ENCODE measurements at places on chromosomes 5 and 9. TPM values are rescaled to one million over a fixed set of nuclear protein-coding genes. Genes with fewer than 3 reads are reported as not detected.

Gene ENC1
- total RNA-seq, result 96.8 TPM

Gene NR5A1
- 0.26 TPM for total RNA-seq

Gene TNC
- total RNA-seq, result 16.1 TPM

Gene RLN2
- total RNA-seq, result 1.5 TPM

Gene SH3RF2
- total RNA-seq, result 20.8 TPM

Gene UBTD2
- 32.8 TPM for total RNA-seq

GRCh38 chr5:175418251-175418650 is 25.7 kb downstream of the DRD1 start:
- no peak for DNase-seq

DNA sequence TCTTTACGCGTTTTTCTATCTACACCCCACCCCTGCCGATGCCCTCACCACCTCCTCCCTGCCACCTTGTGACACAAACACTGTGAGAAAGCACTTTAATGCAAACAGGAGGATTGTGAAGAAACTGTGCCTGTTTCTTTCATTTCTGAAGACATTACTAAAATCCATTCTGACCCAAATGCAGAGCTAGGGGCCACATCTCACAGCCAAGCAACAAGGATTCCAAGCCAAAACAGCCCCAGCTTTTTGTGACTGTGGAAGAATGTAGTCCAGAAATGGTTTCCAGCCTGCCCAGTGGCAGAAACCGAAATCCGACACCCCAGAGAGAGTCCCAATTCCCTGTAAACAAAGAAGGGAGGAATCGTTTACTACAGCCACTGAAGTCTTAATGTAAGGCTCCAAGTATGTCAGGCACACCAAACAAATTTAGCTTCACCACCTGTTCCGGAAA is 190.9 kb downstream of the TTC39B start:
- DNase-seq, result no peak

DNA sequence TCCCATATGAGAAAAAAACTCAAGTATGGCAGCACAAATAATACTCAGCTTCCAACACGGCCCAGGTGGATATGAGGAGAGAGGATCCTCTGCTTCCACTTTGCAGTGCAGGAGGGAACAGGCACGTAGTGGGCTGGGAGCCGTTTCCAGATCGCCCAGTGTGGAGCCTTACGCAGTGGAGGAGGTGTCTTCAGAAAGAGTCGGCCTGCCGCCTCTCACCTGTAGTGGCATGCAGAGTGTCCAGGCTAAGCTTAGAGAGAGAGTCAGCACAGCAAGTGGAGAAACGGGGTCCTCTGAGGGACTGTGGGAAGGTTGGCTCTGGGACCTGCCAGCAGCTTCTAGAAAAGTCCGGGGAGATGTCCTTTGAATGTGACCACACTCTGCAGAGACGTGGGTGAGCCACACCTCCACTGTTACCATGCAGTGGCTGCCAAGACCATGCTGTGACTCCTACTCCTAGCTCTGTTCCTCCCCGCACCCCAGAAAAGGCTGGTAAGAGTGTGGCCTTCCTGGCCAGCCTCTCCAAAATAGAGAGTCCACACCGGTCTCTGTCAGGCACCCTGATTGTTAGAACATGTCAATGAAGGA is 3.5 kb upstream of the SEMA4D start:
- DNase-seq, result no peak

DNA sequence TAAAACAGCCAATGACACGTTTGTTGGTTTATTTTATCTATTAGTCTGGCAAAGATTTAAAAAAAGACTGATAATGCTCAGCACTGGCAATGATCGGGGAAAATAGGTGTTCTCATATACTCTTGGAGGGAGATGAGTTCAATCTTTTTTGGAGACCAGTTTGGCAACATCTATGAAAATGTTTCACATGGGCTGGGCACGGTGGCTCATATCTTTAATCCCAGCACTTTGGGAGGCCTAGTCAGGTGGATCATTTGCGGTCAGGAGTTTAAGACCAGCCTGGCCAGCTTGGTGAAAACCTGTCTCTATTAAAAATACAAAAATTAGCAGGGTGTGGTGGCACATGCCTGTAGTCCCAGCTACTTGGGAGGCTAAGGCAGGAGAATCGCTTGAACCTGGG is 6.8 kb upstream of the ANKRD31 start:
- DNase-seq, result no peak

GRCh38 chr5:132873930-132874271 is 433 bp downstream of the LEAP2 start:
- DNase-seq, result no peak

DNA sequence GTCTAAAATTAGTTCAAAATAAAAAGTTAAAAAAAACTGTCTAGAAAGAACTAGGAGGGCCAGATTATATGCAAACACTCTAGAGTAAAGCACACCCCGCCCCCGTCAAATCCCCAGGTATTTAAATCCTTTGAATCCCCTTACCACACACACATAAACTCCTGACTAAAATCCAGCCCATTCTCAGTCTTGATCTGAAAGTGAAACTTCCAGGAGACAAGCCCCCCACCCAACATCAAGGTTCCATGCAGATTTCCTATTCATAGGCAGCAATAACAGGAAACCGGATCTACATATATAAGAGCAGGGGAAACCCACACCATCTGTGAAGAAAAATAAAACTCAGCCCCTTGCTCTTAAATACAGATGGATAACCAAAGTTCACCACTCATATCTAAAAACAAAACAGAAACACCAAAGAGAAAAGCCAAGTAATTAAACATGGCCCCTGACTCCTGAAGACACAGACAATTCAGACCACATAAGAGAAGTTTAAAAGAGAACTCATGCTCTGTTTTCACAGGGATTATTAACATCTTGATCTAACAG is 42.3 kb downstream of the MARCHF3 start:
- no peak for DNase-seq

GRCh38 chr5:178232920-178233429 is 373 bp upstream of the PHYKPL start:
- DNase-seq, result no peak

GRCh38 chr5:1507457-1507856 is 16.3 kb downstream of the LPCAT1 start:
- DNase-seq, result no peak

DNA sequence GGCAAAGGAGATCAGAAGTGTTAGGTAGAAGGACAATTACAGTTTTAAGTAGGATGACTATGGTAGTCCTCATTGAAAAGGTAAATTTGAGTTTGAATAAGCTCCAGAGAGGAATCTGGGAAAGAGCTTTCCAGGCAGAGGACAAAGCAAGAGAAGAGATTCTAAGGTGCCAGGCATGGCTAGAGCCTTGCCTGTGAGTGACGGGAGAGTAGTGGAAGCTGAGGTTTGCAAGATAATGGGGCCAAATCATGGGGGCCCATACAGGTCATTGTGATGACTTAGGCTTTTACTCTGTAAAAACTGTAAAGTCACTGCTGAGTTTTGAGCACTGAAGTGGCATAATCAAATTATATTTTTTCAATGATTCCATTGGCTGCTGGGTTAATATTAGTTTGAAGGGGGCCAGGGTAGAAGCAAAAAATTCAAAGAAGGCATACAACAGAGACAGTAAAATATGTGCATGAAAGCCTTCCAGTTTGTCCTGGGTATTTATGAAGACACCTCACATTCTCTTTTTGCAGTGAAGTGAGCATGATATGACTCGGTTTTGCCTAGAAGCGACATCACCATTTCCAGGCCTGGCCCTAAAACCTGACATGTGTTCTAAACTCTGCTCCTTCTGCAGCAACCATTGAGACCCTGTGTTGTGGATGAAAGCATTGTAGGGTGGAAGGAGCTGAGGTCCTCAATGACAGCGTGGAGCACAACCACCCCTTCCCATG is 279.8 kb upstream of the TNC start:
- no peak for DNase-seq

DNA sequence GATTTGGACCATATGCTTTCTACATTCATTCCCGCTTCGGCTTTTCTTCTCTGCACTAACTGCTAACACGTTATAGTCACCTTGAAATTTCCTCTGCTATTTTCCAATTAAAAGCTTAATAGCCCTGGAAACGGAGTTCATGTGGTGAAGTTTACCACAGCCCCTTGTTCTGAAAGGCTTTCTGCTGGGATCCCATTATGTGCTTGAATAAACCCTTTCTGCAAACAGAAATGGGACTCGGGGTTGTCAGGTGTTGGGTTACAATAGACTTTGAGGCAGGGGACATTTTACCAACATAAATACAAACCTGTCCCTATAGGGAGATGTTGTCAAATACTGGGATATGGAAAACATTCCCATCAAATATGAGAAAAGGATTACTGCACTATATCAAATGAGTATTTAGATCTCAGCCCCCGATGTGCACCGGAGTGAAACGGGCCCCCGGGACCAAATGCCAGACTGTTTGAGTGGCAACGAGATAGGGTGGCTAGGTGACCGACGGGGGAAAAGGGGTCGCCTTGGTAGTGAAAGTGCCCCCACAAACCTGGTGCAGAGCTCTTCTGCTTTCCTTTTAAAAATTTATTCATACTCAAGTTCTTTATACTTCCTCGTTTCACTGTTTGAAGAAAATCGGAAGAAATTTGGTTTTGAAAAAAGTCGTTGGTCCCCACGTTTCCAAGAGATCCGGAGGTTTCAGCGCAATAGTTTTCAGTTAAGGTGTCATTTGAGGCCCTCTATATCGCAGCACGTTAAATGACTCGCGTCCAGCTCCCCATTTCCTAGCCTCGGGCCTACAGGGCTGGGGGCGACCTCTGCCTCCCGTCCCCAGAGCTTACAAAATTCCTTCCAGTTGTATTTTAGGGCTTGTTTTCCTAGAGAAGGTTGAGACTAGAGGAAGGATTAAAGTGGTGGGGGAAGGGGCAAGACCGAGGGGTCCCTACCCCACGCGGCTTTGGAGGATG is 2.1 kb upstream of the DMRT3 start:
- DNase-seq, result no peak

- DNase-seq, result no peak
Measured at GRCh38 chr5:113029614-113030013, 53.0 kb downstream of the DCP2 start.

GRCh38 chr5:142906863-142907671 is 136.9 kb downstream of the ARHGAP26 start:
- DNase-seq, result no peak

DNA sequence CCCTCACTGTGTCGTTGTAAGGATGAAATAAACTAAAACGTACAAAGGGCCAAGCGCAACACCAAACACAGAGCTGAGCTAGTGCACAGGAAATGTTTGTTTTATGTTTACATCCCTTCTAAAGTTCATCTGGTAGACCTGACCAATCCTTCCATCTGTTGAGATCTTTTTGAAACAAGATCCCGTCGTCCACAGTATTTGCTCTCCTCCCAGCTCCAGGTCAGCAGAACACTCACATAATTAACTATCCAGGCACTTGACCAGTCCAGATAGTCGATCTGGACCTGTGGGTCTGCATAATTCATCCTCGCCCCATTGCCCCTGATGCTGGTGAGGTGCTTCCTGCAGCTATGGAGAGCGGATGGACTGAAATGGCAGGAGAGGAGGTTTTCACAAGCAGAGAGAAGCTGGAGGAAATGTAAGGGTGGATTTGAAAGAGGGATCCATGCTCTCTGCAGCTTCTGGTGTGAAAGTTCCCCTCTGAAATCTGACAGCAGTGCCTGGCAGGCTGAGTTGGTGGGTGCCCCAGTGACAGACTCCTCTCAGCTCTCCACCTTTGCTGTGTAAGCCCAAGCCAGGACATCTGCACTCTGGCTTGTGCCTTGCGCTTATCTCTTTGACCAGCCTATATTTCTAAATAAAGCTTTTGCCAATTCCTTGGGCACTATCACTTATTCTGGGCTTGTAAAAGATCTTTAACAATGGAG is 102.4 kb downstream of the TTLL11 start:
- DNase-seq, result no peak

DNA sequence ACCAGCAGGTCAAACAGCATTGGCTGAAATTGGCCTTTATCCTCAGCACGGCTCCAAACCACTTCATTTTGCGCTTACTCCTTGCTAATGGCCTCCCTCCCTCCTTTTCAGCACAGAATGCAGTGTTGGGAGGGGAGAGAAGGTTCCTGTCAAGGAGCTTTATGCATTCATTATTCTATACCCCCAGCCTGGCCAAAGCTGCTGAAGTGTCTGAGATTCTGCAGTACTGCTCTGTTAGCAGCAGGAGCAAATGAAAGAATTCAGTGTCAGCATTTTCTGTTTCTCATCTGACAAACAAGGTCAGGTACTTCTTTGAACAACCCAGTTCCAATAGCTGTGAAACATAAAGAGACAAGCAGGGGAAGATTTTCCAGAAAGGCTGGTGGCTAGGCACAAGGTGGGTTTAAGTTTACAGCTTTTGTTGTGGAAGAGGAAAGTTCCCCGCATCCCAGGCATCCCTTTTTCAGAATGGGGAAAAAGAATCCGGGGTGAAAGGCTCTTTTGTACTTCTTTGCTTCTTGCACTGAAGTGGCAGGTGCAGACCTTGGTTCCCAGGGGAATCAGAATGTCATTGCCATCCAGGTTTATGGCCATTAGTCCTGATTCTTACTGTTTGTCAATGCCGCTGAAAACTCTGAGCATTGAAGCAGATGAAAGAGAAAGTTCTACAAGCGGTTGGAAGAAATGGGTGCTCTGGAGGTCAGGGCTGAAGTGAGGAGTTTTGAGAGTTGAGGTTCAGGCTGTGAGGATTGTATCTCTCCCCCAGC is 109.3 kb upstream of the APC start:
- no peak for DNase-seq

GRCh38 chr9:70964861-70965260 is 156.6 kb downstream of the TRPM3 start:
- DNase-seq, result no peak

GRCh38 chr5:33475706-33476105 is 34.9 kb downstream of the TARS1 start:
- no peak for DNase-seq

DNA sequence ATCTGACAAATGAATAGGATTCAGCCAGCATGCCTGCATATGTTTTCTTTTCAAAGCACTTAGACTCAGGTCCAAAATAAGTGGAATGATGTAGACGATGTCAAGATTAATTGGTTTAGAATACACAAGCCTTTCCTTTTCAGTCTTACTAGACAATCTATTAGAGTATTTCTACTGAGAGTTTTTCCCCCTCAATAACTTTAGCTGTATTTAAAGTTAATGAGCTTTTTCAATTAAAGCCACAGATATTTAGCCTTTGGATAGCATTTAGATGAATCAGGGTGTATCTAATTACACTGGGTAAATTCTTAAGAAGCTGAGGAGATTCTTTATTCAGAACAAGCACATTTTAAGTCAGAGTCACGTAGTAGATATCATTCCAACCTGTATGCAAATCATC is 198.7 kb upstream of the MPDZ start:
- no peak for DNase-seq

Data from type B pancreatic cell (in vitro differentiated cells).